NCI-H69 (cell line): ENCODE measurements at places on chromosomes 7 and 10.

- no peak for DNase-seq
Measured at GRCh38 chr7:95269640-95270039, 54.7 kb downstream of the PON1 start.

- peak; percentile 82 for DNase-seq
Measured at GRCh38 chr7:50335795-50336754, 31.6 kb downstream of the IKZF1 start.

GRCh38 chr10:132158823-132159222, 27.9 kb upstream of the DPYSL4 start:
- DNase-seq: peak; percentile 30

DNA sequence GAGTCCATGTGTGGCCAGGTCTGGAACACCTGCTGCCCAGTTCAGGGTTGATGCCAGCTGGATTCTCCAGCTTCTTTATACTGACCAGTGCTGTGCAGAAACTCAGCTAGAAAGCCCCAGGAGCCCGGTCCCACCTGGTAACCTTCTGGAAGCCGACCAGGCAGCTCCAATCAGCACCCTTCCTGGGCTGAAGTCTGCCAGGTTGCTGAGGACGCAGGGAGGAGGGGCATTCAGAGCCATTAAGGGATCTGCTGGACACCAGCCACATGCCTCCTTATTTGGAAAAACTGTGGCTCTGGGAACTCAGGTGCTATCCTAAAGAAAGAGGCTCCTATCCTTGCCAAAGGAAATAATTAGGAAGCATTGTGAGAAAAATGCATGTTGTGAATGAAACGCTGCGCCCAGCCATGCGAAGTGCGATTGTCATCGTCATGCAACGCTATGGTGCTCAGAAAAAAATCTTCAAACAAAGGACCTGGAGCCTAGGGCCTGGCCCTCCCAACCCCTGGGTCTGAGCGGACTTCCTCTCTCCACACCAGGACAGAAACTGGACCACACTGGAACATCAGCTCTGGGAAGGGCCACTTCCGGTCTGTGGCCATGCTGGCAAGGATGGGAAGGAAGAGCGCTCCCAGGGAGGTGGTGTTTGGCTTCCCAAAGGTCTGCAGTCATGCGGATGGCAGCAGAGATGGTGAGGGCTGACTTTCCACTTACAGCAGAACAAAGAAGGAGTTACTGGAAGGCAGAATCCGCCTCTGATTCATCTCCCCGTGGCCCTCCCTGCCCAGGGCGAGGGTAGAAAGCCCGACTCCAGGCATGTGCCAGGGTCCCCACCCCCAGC, 90.1 kb downstream of the FAM53B start:
- DNase-seq: peak; percentile 84
